ENCODE measurements at places on chromosomes 7 and 10.

DNA sequence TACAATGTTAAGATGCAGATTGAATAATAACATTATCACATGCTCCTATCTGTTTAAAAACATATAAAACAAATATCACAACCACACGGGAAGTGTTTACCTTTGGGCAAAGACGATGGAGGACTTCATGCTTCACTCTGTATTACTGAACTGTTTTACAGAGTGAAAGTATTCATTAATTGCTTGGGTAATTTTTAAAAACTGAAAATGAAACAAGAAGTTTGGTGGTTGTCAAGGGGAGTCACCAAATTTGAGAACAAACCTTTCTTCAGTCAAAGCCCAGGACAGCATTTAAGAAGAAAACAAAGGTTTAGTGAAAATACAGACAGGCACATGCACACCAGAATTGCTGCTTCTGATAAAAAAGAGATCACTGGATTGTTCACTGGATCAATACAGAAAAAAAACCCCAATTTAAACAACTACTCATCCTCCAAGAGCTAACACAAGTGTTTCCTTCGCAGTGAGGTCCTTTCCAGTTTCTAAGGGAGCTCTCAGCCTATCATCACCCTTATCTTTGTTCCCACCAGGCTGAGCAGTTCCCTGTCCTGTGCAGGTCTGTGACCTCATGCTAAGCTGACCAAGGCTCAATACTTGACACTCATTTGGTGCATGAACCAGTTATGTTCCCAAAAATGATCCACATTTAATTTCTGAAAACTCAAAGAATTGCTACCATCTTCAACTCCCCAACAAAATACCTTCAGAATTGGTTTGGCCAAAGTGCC, 8.8 kb downstream of the PARP12 start:
- no peak for DNase-seq

DNA sequence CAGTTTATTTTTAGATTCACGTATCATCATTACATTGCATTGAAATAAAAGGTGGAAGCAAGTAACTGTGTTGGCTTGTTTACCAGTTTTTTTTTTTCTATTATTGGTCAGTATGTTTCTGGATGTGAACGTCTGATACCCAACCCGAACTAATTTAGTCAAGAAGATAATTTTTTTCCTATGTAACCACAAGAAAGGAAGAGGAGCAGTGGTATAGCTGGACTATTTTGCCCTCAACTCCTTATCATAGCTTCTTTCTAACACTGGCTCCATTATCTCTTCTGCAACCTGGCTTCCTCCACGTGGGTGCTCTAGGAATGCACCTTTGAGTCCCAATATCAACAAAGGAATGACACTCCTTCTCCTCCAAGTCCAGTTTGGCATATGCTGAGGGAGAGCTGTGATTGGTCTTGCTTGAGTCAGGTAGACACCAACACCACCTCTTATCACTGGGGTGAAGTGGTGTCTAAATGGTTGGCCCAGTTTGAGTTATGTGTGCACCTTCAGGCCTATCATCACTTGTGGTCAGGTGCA, 29.4 kb downstream of the OR9A2 start:
- DNase-seq = no peak

DNA sequence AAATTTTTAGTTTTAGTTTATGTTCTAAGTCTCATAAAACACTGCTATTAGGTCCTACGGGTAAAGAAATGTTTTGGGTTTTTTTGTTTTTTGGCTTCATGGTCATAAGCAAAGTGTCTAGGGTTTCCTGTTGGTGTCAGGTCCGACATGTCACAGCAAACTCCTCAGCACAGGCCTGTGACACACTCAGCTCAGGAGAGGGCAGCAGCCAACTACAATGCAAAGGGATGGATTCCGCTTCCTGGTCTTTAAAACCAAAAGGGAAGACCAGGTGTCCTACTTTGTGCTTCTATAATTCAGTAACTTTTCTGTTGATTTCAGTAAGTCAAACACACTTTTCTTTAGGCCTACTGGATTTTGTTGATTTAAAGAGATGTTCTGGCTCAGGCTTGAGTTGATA, 83.8 kb upstream of the MACROH2A2 start:
- peak; percentile 46 for DNase-seq

DNA sequence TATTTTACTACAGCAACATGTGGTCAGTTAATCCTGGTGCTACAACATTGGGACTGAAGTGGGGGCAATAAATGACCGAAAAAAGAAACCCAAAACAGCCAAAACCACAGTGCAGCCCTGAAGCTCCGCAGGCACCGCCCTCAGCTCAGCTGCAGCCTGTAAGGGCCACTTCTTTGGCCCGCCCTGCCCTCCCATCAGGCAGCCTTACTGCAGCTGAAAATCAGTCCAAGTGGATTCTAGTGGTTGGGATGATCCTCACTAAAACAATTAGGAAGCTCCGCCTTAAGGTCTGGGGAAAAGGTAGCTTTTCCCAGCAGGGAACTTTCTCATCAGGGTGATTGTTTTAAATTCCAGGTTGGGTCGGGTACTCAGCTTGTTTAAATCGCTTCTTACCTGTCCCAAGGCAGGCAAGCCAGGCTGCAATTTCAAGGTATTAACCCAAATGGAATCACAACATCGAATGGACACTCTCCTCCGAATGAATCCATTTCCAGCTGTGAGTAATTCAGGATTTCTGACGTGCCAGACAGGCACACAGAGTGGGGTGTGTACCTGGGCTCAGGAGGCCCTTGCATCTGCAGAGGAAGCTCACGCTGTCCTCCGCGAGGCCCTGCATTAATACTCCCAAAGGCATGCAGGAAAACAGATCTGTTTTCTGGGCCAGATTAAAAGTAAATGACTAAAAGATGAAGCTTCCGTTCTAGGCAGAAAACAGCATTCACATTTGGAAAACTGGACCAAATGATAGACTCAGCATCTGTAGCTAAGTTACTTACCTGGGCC, 104.3 kb downstream of the CREB5 start:
- no peak for DNase-seq

DNA sequence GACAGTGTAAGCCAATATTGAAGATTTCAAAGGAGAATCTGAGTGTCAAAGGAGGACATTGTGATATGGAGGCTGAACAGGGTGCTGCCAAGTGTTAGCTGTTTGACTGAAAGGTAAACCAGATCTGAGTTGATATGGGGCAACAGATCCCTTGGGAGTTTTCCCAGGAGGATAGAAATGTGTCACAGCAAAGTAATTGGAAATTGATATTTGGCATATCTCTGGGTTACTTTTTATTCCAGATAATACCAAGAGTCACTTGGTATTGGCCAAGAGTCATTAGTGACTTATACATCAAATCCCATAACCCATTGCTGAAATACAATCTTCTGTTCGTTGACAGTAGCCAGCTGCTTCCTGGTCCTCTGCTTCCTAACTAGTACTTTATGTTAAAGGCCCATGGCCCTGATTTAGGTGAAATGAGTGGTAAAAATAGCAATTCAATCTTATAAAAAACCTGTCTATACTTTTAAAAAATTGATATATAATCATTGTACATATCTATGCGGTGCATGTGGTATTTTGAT, 922.9 kb downstream of the LRMDA start:
- no peak for DNase-seq

DNA sequence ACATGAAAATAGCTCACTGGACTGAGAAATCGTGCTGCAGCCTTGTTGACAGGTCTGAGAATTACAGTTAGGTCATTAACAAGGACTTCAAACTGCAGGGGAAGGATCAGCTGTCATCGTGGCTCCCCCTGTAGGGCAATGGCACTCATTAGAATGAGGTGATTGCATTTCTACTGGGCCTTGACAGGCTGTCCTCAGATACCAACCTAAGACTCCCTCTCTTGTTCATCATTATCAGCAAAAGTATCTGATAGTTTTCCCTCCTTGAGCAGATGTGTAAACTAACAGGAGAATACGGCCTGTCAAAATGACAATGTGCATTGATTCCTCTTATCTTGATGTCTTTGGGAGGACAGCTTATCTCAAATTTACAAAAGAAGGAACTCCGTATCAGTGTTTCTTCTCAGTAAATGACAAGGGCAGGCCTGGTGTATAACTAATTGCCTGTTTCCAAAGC, 648.5 kb upstream of the LRRN3 start:
- peak; percentile 95 for DNase-seq

DNA sequence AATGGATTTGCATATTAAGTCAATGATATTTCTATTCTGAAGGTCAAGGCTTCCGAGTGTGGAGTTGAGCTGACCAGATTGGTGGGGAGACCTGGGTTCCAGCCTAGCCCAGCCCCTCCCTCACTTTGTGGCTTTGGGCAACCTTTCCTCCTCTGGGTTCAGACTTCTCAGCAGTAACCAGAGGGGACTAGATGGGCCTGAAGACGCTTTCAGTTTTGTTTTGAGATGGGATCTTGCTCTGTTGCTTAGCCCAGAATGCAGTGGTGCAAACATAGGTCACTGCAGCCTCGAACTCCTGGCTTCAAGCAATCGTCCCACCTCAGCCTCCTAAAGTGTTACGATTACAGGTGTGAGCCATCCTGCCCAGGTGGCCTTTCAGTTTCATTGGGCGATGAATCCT, 68.1 kb upstream of the LEP start:
- no peak for DNase-seq

DNA sequence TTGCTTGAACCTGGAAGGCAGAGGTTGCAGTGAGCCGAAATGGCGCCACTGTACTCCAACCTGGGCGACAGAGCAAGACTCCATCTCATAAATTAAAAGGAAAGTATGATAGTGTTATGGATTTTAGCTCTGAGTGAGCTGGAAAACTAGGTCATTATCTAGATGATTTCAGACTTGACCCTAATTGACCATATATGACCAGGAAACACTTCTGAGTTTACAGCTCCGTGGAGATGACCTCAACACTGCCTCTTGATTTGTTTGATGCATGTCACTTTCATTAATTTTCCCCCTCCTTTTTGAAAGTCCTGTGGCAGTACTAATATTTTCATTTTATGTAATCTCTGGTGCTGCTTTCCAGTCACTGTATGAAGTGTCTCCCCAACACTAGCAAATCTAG, 7.8 kb upstream of the SEC61A2 start:
- no peak for DNase-seq

DNA sequence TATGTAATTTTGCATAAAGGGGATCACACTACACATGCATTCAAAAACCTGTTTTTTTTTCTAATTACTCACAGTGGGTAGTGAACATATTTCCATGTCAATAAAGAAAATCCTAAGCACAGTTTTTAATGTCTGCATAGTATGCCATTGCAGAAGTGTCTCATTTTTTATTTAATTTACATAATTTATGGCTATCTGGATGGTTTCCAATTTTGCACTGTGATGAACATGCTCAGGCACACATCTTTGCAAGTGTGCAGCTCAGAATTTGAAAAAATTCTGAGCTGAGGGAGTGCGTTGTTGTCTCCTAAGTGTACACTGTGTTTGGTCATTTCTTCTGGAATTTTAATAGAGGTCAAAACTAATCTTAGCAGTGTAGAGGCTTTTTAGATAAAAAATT, 2.2 kb downstream of the NPFFR1 start:
- no peak for DNase-seq

DNA sequence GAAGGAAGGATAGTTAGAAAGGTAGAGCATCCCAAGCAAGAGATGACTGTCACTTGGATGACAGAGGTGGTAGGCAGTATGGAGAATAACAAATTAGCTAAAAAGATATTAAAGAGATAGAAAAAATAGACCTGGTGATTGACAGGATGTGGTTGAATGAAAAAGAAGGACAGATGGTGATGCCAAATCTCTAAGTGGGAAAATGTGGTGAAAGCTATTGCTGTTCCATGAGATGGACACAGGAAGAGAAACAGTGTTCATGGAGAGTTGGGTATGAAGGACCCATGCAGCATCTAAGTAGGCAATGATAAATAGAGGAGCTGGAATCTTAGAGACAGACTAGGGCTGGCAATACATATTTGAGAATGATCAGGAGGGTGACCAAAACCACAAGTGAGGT, 30.7 kb downstream of the FAM13C start:
- no peak for DNase-seq

GRCh38 chr10:36670621-36671402, 454.6 kb upstream of the ANKRD30A start:
- DNase-seq = no peak

DNA sequence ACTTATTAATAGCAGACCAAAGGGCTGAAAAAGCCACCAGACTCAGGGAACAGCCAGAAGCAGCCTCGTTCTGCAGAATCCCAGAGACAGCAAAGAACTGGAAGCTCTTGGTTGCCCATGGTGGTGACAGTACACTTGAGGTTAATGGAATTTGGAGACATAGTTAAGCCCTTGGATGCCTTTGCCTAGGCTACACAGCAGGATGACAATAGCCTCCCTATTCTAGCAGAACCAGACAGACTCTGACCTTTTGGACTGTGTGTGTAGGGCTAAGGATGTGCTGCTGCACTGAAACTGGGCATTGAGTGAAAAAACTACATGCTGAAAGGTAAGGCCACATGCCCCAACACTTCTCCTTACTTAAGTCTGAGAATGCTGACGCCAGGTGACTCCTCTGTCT, 22.7 kb downstream of the OTUD1 start:
- DNase-seq = no peak

DNA sequence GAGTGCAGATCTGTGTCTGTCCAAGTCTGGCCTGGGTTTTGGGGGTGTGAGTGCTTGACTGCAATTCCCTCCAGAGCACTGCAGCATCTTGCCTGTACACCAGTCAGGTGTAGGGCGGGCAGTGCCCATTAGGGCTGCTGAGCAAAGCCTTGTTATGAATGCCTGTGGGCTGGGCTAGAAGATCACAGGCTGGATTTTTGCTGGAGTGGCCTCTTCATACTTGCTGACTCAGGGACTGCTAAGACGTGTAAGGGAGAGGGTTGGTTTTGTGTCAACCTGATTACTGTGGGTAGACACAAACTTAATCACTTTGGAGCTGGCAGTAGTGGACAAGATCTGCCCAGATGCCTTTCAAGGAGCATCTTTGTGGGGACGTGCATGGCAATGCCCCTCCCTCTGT, 29.6 kb downstream of the DMBT1 start:
- no peak for DNase-seq

GRCh38 chr10:133457100-133457841, 3.5 kb downstream of the SCART1 start:
- DNase-seq = no peak

DNA sequence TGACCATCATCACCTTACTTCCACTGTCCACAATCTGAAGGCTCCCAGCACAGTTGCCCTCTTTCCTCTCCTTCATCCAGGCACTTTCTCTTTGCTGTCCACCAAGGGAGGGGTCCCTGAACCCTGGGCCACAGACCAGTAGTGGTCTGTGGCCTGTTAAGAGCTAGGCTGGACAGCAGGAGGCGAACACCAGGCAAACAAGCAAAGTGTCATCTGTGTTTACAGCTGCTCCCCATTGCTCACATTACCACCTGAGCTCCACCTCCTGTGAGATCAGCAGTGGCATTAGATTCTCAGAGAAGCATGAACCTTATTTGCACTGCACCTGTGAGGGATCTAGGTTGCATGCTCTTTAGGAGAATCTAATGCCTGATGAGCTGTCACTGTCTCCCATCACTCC, 27.7 kb downstream of the FZD1 start:
- DNase-seq = peak; percentile 36

All from NCI-H146 (cell line).